Renal cortex interstitium (tissue), 15 donors: ENCODE measurements at places on chromosomes 4 and X. TPM values are rescaled to one million over a fixed set of nuclear protein-coding genes. Genes with fewer than 3 reads are reported as not detected.

- no peak for DNase-seq
Measured at GRCh38 chr4:152011469-152011868, 250.7 kb upstream of the GATB start.

The CDX4 gene
- polyA plus RNA-seq = not detected

DNA sequence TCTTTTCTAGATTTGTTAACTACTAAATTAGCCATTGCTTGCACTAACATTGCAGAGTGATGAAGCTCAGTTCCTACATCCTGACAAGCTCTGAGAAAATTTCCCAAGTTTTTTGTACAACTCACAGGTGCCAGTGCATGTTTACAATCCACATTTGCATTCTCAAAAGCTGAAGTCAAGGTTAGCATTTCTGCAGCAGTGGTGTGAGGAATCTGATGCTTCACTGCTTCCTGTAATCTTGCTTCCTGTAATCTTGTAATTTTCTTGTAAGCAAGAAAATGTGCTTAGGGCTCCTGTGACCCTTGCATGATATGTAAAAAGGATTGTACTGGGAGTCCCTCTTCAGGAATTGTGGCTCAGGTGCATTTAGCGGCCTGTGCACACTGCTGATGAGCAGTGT lies 207.4 kb upstream of the CXCL13 start:
- no peak for DNase-seq

The SNX25 gene
- polyA plus RNA-seq = 21.6 TPM

GRCh38 chrX:65516756-65517155 lies 17.8 kb downstream of the LAS1L start:
- no peak for DNase-seq

DNA sequence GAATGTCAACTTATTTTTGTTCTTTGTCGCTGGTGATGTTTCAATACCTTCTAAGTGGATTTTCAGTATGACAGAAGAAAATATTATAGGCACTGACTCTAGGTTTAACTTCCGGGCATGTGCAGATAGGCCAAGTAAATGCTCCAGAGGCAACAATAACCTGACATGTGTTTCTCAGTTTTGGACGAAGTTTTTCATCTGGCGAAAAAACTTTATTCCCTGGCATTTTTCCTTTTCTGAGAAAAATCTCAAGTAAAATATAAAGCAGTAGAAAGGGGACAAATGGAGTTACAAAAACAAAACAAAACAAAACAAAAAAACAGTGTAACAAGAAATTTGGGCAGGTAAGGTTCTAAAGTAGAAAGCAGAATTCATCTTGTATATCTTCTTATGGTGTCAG lies 173.5 kb downstream of the ANTXR2 start:
- no peak for DNase-seq

DNA sequence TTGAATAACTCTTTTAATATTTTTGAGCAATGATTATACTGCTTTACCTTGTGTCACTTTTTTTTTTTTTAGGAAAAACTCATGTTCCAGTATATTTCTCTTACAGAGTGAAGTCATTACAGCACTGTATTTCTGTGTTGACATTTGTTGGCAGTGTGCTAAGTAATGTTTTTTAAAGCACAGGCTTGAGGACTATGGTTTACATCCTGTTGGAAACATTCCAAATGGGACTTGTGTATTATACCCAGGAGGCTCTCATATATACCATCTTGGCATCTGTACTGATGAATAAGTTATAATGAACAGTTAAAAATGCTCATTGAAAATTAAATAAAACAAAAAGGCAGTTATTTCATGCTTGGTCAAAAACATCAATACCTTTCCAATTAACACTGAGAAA lies 33.8 kb downstream of the CEP44 start:
- DNase-seq = no peak
